ENCODE measurements at places on chromosomes 4 and X.

DNA sequence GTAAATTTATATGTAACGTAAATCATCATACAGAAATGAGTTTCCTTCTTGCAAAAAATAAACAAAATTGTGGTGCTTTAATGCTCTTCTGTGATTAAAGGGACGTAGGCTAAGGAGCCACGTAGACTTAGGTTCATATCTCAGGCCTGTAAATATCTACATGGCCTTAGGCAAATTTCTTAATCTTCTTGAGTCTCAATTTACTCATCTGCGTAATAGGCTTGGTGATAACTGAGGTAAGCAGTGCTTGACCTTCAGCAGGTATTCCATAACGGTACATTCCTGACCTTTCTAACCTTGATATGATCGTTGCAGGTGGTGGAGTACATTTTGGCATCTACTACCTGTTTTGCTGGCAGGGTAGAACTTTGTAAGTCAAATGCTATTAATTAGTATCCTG, 65.2 kb upstream of the TLR3 start:
- DNase-seq = no peak

DNA sequence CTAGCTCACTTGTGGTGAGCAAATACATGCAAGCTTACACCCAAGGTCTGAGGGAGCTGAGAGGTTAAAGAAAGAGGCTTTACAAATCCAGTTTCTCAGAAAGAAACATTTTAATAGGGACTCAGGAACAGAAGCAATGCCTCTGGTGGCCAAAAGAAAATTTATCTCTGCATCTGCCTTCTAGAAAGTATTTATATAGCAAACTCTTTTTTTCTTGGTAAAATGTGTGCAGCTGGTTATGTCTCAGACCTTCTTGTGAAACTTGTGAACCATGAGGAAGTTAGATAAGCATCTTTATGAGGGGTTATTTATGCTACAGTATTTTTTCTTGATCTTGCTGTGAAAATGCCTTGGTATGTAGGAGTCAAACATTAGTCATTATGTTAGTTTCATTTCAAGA, 48.5 kb upstream of the CYSLTR1 start:
- DNase-seq = no peak

- DNase-seq = no peak
These were observed 50.5 kb downstream of the TIGD2 start for GRCh38 chr4:89161841-89162240.

DNA sequence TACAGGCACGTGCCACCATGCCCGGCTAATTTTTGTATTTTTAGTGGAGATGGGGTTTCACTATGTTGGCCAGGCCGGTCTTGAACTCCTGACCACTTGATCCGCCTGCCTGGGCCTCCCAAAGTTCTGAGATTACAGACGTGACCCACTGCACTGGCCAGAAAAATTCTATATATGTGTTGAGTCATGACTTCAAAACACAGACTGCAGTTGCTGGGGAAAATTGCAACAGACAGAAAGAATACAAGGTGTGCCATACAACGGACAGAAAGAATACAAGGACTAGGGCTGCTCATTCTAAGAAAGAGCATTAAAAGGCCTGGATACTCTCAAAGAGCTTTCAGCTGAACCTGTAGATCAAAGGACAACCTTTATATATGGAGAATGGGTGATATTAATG, 109.6 kb upstream of the ACSL4 start:
- DNase-seq = no peak

DNA sequence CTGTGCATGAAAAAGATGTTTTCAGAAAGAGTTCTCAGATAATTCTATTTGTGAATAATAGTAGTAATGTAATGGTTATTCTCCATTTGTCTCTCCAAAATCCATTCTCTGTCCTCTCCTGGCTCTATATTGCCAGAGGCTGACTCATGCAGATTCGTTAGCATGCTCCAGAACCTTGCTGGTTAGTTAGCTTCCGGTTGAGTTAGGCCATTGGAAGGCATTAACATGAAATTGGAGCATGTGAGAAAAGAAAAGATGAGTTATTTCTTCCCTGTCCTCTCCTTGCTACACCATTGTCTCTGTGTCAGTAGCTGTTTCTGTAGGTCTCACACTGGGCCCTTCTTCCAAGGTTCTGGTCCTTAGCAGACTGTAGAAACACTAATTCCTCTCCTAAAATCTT, 23.5 kb upstream of the PRDM8 start:
- DNase-seq = no peak

DNA sequence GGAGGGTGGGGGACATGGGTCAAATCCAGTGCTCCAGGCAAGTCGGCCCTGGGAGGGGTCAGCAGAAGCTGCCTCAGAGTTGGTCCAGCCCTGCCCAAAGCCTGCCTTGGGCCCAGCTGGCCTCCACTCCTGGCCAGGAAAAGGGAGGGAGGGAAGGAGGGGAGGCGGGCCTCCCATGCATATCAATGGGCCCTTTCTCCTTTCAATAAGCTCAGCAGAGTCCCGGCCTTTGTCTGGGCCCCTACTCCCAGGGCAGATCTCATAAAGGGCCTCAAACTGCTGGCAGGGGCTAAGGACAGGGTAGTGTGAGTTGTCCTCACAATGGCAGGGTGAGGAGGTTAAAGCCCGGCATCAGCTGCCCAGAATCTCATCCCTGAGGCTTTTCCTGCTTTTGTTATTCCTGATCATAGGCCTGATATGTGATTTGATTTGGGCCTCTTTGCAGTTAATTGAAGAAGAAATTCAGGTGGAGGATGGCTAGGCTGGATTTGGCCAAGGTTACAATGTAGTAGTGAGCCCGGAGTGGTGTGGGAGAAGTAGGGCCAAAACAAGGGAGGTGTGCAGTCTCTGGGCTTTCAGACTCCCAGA, 121.1 kb upstream of the ATP6AP2 start:
- no peak for DNase-seq

DNA sequence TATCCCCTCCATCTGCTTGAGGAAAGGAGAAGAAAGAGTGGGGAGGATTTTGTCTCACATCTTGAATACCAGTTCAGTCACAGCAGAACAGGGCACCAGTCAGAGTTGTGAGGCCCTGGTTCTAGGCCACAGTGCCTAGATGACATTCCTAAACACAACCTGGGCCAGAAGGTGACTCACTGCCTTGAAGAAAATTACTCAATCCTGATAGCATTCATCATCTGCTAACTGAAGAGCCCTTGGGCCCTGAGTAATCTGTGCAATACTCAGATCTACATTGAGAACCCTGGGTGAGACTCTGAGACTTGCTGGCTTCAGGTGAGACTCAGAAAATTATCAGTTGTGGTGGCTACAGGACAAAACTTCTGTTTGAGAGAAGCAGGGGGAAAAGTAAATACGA, 20.5 kb upstream of the PRR32 start:
- no peak for DNase-seq

- peak; percentile 34 for DNase-seq
These were observed at the start of gene GPR78 for GRCh38 chr4:8580321-8581093. Gene GPR78, plus strand, starts transcription at chr4:8580392. Its CDS starts 591 bp downstream, at chr4:8580983.

DNA sequence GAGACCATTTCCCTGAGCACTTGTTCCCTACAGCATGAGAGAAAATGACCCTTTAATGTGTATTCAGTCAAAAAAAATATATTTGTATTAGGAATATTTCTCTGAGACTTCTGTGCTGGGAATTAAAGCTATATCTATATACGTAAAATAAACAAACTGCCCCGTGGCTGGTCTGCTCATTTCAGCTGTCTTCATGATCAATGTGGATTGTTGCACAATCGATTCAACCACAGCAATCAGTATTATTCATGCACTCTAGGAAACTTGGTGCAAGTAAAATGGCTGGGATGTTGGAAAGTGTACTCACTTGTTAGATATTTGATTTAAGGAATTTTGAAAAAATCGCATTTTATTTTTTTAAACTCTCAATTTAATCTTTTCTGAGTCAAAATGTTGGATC, 307.9 kb upstream of the ZFP42 start:
- DNase-seq = no peak

DNA sequence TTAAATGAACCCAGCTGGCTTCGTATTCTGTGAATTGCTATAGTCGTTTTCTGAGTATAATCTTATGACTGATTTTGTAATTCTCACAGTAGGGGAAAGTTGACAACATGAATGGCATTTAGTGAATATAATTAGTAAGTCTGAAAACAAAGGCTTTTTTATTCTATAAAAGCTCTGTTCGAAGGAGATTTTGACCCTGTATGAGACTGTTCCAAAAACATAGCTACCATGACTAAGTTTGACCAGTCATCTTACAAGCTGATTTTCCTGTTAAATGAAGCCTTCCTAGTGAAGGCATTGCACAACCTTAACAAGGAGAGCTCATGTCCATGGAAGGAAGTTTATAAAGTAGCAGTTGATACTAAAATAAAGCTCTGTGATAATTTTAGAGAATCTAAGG, 242.3 kb downstream of the RPA4 start:
- no peak for DNase-seq

DNA sequence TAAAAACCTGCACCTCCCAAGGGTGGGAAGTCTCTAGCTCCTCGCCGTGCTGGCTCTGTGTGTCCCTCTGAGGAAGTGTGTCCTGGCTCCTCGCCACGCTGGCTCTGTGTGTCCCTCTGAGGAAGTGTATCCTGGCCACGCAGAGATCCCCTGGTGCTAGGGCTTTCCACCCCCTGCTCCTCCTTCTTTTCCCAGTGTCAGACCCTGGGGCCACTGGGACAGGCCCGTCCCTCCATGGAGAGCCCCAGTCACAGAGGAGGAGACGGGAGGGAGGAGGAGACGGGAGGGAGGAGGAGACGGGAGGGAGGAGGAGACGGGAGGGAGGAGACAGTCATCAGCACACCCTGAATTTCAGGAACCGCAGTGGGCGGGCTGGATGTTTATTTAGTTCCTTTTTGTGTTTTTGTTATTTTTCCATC, 53.8 kb upstream of the HGFAC start:
- DNase-seq = no peak

- no peak for DNase-seq
These were observed 187.3 kb upstream of the INTU start for GRCh38 chr4:127445471-127445870.
